Activated CD8-positive, alpha-beta memory T cell treated with anti-CD3 and anti-CD28 coated beads for 48 hours (primary cell): ENCODE measurements at places on chromosomes 2 and 18.

DNA sequence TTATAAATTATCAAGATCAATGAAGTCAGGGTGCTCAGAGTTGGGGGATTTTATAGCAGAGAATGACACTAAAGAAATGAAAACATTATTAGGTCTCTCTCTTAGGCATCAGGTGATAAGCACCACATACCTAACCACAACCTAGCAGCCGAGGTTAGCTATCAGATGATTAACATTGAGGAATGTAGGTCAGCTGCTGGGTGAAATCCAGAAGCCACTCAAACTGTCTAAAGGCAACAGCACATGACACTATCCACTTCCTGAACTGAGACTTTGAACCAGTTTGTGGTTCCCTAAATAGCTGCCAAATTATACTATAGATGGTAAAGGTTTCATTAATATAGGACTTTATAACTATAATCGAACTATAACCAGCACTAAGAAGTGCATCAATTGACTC is 4.7 kb downstream of the EPG5 start:
- no peak for DNase-seq

- peak; percentile 39 for DNase-seq
Observed at GRCh38 chr2:119641562-119642258, 37.3 kb upstream of the TMEM177 start.

DNA sequence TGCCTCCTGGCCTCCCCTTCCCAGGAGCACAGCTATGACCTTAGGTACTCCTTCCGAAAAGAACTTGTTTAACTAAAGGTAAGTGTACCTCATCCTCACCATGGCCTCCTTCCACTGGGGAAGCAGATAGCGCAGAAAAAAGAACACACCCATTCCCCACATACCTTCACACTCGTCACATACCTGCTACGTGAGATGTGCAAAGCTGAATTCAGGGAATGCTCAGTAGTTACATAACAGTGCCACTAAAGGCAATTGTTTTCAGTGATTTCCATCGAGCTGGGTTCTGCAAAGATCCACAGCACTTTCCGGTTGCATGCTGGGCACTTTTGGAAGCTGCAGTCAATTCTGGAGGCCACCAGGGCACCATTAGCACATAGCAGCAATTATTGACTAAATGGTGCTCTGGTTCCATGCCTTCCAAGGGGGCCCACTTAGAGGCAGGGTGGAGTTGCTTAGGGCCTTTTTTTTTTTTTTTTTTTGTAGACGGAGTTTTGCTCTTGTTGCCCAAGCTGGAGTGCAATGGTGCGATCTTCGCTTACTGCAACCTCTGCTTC is 41.0 kb downstream of the PAX8 start:
- DNase-seq = no peak

GRCh38 chr18:11996190-11996754 is 15.0 kb downstream of the IMPA2 start:
- no peak for DNase-seq

GRCh38 chr18:40019797-40020392 is 1935.1 kb upstream of the PIK3C3 start:
- DNase-seq = no peak

DNA sequence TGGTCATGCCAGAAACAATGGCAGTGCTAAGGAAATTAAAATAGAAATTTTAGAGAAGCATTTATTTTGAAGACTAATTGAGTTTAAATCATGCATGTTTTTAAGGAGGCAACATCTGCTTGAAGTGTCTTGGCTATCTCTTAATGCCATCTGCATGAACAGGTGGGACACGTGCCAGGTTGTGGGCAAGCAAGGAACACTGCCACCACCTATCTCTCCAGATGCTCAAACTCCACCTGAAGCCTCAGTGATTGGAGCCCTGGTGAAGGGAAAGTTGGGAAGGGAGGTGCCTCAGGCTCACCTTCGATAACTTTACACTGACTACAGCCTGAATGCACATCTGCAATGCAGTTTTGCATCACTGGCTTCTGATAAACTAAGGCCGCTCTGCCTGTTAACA is 91.5 kb downstream of the TPGS2 start:
- DNase-seq = no peak

GRCh38 chr2:161943011-161943410 is 131.0 kb downstream of the DPP4 start:
- DNase-seq = no peak

DNA sequence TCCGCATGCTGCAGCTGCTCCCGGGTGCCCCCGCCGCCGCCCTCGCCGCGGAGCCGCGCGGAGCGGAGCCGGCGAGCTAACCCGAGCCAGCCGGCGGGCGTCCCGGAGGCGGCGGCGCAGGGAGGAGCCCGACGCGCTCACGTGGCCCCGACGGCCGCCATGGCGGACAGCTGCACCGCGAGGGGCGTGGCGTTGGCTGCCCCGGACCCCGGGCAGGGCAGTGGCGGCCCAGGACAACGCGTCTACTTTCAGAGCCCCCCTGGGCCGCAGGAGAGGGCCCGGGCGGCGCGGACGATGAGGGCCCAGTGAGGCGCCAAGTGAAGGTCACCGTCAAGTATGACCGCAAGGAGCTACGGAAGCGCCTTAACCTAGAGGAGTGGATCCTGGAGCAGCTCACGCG is 30.0 kb upstream of the CCNYL1 start:
- DNase-seq = no peak

GRCh38 chr2:239949075-239949474 is 76.1 kb downstream of the NDUFA10 start:
- no peak for DNase-seq

- no peak for DNase-seq
Observed at GRCh38 chr18:13406049-13406615, 187.6 kb downstream of the LDLRAD4 start.

- no peak for DNase-seq
Observed at GRCh38 chr2:180753809-180754761, 226.3 kb upstream of the UBE2E3 start.

- DNase-seq = no peak
Observed at GRCh38 chr2:208139447-208139846, 6.5 kb downstream of the CRYGB start.

GRCh38 chr2:182412858-182413257 is 14.0 kb downstream of the PDE1A start:
- no peak for DNase-seq

GRCh38 chr2:169301596-169302335 is 60.6 kb downstream of the LRP2 start:
- DNase-seq = no peak

DNA sequence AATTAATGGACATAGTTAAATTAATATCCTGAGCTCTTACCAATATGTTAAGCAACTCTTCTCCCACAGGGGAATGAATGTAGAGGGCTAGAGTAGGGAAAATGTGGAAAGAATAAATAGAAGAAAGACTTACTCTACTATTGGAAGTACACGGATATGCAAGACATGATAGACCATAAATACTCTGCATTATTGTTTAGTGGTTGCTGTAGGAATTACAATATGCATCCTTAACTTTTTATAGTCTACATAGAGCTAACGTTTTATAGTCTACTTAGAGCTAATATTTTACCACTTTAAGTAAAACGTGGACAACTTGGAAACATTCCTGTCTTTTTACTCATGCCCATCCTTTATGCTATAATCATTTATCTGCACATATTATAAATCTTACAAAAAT is 163.8 kb upstream of the GALNT5 start:
- no peak for DNase-seq

- DNase-seq = no peak
Observed at GRCh38 chr2:45432406-45432805, 178.7 kb downstream of the SRBD1 start.

DNA sequence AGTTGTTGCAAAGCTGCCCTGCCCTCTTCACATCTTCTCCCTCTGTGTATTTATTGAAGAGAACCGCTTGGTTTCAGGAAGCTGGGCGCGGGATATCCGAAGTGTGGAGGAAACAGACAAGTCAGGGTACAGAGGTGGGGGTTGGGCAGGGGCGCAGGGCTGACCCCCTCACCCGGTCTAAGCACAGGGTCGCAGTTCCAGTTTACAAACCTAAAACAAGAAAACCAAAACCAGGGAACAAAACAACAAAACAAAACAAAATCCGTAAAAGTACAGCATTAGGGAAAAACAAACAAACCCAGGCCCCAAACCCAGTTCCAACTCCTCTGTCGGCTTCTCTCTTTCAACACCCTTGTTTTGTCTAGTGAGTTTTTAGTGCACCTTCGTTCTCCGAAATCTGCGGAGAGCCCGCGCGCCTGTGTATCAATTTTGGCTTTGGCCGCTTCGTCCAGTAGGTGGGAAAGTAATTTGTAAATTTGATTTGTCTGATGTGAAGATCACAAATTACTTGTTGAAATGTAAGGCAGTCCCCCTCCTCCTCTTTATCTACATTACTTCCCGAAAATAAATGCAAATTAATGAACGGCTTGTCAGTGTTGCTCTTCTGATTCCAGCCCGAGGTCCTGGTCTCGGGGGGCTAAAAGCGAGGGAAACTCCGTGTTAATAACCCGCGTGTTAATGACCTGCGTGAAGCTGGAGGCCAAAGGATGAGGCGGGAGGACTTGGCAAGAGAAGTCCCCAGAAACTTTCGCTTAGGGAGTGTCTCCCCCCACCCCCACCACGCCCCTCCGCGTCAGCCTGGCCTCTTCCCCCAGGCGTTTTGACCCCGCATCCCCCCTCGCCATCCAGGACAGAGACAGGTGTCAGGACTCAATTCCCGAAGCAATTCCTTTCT is 6.9 kb downstream of the OTX1 start:
- no peak for DNase-seq

GRCh38 chr2:27431395-27431794 is 3.0 kb downstream of the NRBP1 start:
- DNase-seq = no peak

- DNase-seq = no peak
Observed at GRCh38 chr2:39142904-39143605, 22.2 kb upstream of the SOS1 start.

DNA sequence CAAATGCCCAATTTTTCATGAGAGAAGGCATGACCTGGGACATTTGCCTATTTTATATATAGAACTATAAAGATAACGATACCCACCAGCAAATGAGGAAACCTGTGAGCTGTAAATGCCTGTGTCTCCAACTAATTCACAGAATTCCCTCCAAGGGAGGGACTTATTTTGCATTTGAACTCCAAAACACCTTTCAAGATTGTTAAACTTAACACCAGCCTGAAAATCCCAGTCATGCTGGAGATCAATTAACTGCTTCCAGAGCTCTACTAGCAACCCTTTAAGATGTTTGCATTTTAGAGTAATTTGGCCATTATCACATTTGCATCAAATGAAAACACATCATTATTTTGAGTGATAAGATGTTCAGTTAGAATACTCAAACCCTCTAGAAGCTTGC is 68.1 kb upstream of the KLHL14 start:
- no peak for DNase-seq

GRCh38 chr2:27303093-27304025 is 4.9 kb downstream of the UCN start:
- no peak for DNase-seq

DNA sequence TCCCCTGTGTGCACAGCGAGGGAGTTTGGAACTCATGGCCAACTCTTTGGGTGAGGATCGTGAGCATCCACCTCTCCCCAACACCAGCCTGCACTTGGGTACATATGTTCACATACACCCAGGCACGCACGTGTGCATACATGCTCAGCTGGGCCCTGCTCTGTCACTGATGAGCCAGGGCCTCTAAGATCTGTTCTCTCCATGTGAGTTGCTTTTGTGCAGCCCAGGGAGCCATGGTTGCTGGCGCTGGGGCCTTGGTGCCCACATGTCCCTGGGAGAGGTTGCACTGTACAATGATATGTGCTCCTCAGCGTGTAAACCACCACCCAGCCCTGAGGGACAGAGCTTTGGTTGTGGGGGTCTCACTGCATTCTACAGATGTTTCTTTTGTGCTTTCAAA is 44.1 kb downstream of the KLHL29 start:
- DNase-seq = no peak

GRCh38 chr2:60976875-60977561 is 40.5 kb upstream of the PEX13 start:
- no peak for DNase-seq

- DNase-seq = no peak
Observed at GRCh38 chr2:9771481-9772017, 71.7 kb upstream of the TAF1B start.

DNA sequence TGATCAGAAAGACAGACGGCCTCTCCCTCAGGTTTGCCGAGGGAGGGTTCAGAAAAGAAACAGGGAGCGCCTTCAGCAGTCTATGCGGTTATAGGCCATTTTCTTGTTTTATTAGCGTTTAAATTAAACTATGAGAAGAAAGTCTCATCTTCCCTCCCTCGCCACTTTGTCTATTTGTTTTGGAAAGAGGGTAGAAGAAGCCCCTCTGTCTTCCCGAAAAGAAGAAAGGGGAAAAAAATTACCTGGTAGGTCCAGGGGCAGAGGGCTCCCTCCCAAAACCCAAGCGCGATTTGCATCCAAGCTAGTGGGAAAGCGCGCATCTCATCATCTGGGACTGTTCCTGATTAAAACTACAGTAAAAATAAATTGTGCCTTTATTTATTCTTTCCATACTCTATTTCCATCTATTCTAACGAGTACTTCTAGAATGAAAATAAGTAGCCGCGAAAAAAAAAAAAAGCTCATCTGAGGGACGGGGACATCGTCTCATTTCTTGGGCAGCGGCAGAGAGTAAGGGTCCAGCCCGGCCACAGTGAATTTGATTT is 2.4 kb downstream of the PAX8 start:
- no peak for DNase-seq

GRCh38 chr2:112887964-112888749 is 22.8 kb upstream of the IL37 start:
- no peak for DNase-seq

DNA sequence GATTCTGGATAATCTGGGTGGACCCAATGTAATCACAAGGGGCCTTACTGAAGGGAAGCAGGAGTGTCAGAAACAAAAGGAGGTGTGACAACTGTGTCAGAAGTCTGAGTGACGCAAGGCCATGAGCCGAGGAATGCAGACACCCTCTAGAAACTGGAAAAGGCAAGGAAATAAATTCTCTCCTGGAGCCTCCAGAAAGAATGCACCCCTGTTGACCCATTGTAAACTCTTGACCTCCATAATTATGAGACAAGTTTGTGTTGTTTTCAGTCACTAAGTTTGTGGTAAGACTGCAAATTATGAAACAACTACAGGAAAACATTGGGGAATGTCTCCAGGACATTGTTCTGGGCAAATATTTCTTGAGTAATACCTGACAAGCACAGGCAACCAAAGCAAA is 47.3 kb upstream of the B3GNT7 start:
- DNase-seq = no peak

GRCh38 chr2:227853204-227853629 is 18.2 kb upstream of the DAW1 start:
- DNase-seq = no peak

GRCh38 chr2:32119161-32119560 is 46.5 kb upstream of the SLC30A6 start:
- DNase-seq = no peak

DNA sequence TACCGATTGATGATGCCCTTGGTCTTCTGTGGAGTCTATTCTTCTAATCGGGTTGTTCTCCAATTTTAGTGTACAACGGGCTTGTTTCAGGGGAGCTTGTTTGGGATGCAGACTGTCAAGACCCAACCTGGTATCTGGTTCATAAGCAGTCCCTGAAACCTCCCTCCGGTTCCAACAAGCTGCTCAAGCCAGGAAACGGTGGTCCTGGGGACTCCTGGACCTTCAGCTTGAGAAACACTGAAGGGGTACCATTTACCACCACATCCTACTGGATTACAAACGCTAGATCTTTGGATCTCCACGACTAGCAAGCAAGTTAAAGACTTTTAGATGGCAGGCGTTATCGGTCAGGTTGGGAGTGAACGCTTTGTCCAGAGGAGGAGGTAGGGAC is 2.0 kb downstream of the BCL2 start:
- DNase-seq = no peak

- no peak for DNase-seq
Observed at GRCh38 chr2:236711440-236711839, 141.8 kb downstream of the ACKR3 start.
